ENCODE measurements at places on chromosomes 3 and 15.

DNA sequence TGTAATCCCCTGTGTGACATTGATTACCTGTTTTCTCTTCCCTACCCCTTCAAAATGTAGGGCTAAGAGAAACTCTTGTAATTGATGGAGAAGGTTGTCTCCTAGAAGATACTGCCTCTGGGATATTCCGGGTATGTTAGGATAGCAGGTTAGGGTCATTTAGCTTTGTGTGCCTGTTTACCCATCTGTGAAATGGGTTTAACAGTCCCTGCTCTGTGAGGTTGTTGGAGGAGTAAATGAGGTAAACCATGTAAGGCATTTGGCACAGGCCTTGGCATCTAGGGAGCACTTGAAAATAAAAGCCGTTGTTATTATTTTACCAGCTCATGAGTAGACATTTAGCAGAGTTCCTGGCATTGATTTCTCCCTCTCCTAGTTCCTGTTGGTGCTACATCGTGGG, 16.4 kb downstream of the PTPRG start:
- no peak for DNase-seq

DNA sequence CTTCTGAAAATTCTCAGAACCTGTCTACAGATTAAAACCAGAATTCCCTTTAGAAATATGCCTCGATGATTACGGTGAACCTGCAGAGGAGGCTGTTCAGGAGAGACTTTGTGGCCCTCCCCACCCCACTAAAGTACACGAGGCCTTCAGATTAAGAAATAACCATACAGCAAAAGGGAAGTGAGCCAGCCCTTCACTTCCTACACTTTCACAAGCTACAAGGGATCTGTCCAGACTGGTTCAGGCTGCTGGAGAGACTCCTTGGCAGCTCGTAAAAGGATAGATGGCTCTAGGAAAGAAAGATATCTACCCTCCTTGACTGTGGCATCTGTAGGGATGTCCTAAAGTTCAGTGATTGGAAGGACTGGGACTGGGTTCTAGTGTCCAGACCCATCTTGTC, 102.6 kb downstream of the ALDH1A2 start:
- no peak for DNase-seq

- no peak for DNase-seq
Measured at GRCh38 chr3:188786424-188786823, 385.3 kb upstream of the TPRG1 start.

GRCh38 chr3:14461748-14462324, 59.4 kb downstream of the SLC6A6 start:
- DNase-seq = peak; percentile 69

GRCh38 chr15:99130765-99131440, 26.0 kb downstream of the SYNM start:
- DNase-seq = no peak

- DNase-seq = no peak
Measured at GRCh38 chr3:194570235-194570634, 63.0 kb downstream of the TMEM44 start.

GRCh38 chr3:69058180-69058946, 6.2 kb upstream of the TMF1 start:
- no peak for DNase-seq

DNA sequence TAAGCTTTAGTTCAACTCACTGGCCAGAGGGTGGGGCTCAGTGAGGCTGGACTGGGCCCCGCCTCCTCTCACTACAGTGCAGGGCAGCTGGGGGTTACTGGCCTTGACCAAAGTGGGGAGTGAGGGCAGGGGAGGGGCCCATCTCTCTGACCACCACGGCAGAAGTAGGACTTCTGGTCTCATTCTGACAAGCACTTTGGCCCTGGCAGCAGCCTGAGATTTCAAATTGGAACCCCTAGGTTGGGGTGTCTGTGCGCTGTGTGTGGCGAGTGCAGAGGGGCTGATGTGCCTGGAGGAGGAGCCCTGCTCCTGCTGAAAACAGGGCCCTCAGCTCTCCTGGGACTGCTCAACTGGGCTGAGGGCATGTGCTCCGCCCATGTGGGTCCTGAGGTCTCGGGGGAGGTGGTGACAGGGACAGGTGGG, 60.3 kb upstream of the RPL32 start:
- no peak for DNase-seq

DNA sequence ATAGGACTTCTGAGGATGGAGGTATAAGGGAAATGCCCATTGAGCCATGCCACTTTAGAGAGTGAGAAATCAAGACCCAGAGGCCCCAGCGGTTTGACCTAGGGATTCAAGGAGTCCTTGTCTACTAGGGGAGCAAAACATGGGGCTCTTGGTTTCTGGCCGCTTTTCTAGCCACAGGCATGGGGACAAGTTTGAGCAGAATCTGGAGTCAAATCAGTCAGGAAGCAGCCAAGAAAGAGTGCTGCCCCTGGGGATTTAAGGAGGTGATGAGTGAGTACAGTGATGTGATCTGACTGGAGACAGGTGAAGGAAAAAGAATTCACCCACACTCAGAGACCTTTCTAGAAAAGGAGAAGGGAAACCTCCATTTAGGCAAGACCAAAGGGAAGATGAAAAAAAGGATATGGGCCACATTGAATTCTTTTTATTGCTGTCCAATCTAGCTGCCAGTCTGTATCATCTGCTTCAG, 244.0 kb upstream of the TBC1D5 start:
- DNase-seq = no peak
